ENCODE measurements at places on chromosomes 6 and 20.

DNA sequence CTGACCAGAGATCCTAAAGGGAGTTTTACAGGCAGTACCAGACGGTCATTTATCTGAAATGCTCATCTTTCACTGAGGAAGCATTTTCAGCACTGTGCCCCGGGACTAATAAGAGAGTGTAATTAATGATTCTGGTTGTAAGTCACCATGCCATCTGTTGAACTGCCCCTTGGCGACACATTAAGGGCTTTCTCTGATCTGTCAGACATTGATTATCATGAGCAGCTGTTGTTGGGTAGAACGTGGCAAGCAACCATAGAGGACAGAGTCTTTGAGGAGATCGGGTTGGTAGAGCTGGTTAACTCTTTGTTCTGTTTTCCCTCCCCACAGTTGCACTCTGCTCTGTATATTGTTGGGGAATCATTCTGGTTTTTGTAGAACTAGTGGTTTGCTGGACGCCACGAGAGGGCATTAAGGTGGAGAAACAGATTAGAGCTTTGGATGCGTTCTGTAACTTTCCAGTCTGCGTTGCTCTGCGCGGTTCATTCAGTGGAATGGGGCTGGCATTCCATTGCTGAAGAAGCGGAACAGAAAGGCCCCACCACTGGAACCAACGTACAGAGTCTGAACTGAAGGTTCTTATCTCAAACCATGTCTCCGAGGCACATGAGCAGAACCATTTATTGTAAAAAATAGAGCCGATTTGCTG is 34.3 kb downstream of the RPRD1B start:
- DNase-seq: no peak

DNA sequence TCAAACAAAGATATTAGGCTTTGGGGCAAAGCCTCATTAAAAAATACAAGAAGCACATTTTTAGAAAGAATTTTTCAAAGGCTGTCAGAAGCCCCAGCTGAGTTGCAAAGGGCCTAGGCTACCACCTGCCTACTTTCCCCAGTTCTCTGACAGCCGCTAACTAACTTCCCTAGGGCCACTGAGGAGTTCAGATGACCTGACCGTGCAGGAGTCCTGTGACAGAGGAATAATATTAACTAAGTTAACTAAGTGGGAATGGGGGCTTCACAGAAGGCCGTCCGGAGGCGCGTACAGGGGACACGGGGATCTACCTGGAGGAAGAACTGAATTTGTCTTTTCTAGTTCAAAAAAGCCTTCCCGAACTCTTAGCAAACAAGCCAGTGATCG is 884 bp downstream of the MCHR2 start:
- DNase-seq: no peak

DNA sequence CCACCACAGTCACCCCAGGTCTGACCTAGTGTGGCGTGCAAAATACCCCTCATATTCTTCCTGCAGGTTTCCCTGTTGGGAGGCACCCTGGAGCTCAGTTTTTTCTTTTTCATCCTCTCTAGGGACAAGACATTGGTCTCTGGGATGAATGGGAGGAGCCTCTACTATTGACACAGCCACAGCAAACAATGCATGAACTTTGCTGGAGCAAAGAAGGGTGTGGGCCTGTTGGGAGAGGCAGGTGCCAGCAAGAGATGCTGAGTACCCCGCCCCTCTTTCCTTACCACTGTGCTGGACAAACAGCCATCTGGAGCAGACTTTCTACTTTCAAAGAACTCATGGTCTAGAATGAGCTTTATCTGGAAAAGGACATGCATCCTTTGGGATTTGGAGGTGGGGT is 10.1 kb downstream of the TGM3 start:
- no peak for DNase-seq

- no peak for DNase-seq
Measured at GRCh38 chr20:40244286-40244685, 444.8 kb downstream of the MAFB start.

- no peak for DNase-seq
Measured at GRCh38 chr20:62759981-62760431, 36.3 kb upstream of the MRGBP start.

DNA sequence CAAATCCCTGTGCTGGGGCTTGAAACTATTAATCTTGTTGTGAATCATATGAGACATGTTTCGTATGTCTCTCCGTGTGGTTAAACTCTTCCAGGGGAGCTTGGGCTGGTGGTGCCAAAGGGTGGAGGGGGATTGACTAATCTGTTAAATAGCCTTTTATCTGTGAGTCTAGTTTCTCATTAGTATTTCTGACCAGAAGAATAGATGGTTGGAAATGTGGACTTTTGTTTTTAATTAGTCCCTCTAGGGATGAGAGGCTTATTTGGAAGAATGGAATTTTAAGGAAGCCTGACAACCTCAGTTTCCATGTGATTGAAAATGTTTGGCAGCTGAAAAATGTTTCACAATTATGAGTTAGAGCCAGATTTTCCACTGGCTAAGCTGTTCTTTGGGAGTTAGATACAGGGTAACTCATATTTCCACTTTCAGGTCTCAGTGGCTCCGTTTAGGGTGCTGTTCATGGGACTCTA is 117.3 kb downstream of the BCKDHB start:
- DNase-seq: no peak

DNA sequence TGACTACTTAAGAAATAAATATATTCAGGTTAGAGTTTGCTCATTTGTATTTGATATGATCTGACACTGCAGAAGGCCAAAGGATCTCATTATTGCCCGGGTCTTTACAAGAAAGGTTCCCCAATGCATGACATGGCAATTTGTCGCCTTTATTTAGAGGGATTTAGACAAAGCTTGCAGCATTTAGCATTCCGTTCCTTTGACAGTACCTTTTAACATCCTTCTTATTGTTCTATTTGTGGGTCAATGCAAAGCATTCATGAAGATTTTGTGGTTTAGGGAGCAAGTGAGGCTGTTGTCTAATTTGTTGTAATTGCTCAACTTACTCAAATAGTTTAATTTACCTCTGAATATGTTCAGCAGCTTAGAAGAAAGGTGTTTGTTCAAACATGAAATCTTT is 230.8 kb upstream of the FLRT3 start:
- DNase-seq: peak; percentile 9

- DNase-seq: peak; percentile 83
Measured at GRCh38 chr20:2822073-2822472, 5.9 kb downstream of the TMEM239 start.

DNA sequence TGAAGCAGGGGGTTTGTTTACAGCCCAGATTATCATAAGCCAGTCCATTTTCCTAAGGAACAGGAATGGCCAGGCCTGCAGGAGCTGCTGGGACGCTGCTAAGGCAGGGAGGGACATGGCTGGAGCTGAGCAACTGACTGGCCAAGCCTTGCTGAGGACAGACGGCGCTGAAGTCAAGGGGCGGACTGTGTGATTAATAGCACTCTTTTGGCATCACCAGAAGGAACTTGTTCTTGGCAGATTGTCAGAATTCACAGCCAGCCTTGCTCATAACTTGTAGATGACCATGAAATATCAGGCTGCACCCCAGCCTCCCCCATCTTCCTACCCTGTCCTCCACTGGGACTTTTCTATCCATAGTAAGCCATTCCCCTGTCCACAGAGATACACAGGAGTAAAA is 218.8 kb upstream of the RNF24 start:
- peak; percentile 67 for DNase-seq

DNA sequence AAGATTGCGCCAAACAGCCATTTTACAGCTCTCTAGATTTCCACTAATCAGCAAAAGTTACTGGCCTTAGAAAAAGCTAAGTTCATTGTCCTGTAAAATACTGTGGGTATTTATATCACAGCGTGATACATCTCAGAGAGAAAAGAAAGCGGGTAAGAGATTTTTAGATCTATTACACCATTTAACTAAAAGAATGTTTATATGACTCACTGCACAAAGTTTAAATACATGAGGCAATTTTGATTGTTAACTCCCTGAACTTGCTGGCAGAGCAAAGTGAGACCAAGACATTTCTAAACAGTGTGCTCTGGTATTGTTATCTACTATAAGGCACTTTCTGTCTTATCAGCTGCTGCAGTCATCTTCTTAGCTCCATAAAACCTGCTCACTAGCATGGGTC is 314.3 kb downstream of the EPHA7 start:
- peak; percentile 78 for DNase-seq

DNA sequence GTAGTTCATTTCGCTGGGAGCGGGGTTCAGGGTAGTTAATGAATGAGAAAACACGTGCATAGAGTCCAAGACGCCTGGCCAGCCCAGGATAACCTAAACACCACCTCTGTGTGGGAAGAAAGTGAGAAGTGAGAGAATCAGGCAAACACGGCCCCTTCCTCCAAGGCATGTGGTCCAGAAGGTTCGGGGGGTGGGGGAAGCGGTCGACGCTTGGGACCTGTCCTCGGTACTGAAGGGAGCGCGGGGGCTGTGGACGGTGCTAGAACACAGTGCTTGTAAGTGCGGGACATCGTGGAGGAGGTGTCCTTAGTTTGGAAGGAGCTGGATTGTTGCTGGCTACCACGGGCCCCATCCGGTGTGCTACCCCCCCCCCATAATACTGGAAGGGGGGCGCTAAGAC is 1.7 kb upstream of the VSTM2L start:
- peak; percentile 39 for DNase-seq

DNA sequence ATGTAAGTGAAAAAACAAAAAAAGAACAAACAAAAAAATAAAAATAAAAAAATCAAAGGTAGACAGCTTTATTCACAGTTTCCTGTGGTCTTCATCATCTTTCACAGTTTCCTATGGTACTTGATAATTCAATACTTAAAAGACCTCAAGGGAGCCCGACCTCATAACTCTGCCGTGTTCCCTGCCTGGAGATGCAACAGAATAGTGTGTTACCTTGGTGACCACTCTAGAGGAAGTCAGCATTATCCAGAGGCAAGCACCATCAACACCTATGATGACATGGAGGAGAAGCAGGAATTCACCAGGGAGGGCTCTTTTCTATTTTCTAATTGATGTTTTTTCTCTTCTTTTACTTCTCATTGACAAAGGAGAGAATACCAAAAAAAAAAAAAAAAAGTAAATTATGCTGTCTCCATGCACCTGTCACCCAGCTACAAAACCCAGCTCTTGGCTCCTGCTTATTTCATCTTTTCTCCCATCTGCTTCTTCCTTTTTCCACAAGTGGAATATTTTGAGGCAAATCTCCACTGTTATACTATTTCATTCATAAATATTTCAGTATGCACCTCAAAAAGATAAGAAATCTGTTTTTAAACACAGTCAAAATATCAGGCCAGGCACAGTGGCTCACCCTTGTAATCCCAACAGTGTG is 95.8 kb upstream of the STXBP5 start:
- DNase-seq: no peak

- DNase-seq: peak; percentile 39
Measured at GRCh38 chr6:24330137-24330732, 27.6 kb downstream of the DCDC2 start.

DNA sequence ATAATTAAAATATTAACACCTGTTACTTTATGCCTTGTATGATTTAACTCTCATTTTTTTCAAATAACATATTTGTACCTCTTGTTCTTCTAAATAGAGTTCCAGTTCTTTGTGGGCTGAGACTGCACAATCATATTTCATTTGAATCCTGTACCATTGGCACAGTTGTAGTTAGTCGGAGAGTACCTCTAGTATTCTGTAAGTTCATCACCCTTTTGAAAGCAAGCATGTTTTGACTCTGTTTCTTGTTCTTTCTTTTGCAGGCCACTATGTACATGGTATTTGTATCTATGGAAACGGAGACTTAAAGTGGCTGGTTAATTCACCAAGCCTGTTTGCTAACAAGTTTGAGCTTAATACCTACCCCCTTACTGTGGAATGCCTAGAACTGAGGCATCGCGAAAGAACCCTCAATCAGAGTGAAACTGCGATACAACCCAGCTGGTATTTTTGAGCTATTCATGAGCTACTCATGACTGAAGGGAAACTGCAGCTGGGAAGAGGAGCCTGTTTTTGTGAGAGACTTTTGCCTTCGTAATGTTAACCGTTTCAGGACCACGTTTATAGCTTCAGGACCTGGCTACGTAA is 68.2 kb downstream of the C6orf52 start:
- DNase-seq: no peak

GRCh38 chr6:134896910-134897309 is 53.0 kb downstream of the ALDH8A1 start:
- no peak for DNase-seq

GRCh38 chr6:72787391-72788031 is 165.6 kb downstream of the KCNQ5 start:
- peak; percentile 46 for DNase-seq

- DNase-seq: no peak
Measured at GRCh38 chr6:32922083-32922482, 18.7 kb downstream of the HLA-DMB start.

DNA sequence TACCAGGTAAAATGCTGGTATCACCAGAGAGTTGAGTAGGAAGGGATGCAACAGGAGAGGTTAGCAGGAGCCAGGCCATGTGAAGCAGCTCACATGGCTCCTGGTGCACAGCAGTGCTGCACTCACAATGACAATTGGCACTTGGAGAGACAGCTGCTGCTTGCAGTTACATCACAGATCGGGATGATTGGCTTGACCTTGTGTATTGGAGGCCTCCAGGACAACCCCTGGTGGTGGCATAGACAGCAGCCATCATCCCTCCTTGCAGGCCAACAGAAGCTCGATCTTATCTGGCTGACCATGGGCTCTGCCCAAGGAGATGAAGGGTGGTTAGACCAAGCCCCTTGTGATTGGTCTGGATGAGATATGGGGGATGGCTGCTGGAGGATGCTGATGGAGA is 73.0 kb downstream of the EYA2 start:
- no peak for DNase-seq

DNA sequence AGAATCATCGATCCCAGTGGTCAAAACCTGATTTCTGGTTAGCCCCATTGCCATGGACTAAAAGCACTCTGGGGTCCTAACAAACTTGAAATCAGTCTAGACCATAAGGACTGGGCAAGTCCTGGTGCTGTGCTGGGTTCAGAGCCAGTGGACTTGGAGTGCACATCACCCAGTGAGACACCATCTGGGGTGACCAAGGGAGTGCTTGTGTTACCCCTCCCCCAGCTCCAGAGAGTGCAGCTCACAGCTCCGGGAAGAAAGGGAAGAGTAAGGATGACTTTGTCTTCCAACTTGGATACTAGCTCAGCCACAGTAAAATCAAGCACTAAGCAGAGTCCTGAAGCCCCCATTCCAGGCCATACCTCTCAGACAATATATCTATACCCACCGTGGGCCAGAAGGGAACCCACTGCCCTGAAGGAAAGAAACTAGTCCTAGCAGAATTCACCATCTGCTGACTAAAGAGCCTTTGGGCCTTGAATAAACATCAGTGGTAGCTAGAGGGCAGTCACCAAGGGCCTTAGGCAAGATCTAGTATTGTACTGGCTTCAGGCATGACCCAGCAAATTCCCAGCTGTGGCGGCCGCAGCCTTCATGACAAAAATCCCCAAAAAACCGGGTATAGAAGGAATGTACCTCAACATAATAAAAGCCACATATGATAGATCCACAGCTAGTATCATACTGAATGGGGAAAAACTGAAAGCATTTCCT is 153.5 kb upstream of the OGFRL1 start:
- DNase-seq: peak; percentile 21

Measured in choroid plexus epithelial cell (primary cell).